ENCODE measurements at places on chromosomes 16 and 17.

DNA sequence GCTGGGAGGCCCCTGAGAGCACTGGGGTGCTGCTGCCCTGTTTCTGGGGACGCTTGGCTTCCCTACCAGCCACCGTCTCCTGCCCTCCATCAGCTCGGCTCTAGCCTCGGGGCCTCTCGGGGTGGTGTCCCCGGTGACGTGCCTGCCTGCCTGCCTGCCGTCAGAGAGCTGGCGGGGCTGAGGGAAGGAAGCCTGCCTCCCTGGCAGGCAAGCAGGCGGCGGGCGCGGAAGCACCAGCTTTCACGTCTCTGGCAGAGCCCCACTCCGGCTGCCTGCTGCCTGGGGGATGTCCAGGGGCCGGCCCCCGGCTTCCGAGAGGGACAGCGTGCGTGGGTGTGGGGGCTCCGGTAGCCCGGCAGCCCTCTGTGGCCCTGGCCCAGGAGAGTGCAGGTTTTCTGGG, 9.3 kb downstream of the CENPX start:
- DNase-seq: no peak

- no peak for DNase-seq
Observed at GRCh38 chr16:56749672-56750491, 20.0 kb downstream of the NUP93 start.

GRCh38 chr17:74186498-74186897, 17.0 kb upstream of the RPL38 start:
- no peak for DNase-seq

DNA sequence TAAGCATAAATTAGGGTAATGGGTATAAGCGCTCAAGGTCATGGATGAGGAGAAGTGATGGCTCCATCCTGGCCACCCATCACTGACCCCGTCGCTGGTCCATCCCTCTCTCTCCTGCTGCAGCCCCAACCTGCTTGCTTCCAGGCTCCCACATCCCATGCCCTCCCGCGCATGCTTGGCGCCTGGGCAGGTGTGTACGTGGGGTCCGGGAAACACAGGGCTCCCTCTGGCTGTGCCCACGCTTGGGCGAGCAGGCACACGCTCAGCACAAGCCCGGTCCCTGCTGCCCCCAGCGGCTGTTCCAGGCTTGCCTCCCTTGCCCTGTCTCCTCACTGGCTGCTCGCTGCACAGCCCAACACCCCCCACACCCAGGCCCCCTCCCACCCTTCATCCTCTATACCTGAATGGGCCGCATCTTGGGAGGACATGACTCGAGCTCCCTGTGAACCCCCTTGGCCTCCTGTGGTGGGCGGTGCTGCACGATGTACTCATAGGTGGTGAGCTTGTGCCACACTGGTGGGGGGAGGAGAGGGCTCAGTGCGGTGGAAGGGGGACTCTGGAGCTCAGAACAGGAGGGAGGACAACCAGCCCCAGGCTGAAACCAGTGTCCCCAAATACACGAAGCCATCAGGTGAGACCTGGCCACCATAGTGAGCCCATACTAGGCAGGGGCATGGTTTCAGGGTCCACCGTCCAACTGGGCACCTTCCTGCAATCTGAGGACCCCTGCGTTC, 4.7 kb upstream of the TPPP3 start:
- DNase-seq: no peak

DNA sequence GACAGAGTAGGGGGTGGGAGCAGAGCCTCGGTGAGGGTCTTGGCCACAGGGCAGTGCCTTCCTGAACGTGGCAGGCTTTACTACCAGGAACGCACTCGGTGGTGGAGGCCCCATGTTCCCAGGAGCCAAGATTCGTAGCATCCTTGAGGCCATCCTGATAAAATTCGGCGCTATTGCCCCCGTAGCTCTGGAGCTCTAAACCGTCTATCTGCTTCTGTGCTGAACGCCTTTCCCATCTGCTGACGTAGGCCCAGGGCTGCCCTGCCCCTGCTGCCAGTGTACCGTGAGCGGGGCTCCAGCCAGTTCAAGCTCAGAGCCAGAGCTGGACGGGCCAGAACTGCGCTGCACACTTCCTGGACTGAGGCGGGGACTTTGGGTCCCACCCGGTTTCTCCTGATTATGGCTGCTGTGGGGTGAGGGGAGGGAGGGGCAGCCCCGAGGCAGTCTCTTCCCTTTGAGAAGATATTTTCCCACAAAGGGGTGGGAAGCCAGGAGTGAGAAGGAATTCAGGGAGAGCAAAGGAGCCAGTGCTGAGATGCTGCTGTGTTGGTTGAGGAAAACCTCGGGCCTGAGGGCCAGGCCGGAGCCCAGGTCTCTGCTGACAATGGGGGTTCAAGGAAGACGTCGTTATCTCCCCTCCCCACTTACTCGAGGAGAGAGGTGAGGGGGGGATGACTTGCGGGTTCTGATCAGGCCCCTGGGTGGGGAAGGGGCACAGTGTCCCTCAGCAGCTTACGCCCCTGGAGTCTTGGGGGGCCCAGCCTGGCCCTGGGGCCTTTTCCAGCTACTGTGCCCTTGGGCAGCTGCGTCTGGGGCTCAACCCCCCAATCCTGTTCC, 29.4 kb downstream of the OR1D5 start:
- DNase-seq: no peak

DNA sequence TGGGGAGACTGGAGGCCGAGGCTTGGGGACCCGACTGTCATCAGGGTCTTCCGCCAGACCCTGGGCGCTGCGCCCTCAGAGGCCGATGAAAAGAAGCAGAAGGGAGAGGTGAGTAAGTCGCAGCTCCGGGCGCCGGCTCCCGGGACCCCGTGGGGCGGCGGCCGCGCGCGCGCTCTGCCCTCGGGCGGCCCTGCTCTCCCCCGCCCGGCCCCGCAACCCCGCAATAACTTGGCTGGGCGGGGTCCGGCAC, 392 bp upstream of the ABHD15 start:
- DNase-seq: no peak

DNA sequence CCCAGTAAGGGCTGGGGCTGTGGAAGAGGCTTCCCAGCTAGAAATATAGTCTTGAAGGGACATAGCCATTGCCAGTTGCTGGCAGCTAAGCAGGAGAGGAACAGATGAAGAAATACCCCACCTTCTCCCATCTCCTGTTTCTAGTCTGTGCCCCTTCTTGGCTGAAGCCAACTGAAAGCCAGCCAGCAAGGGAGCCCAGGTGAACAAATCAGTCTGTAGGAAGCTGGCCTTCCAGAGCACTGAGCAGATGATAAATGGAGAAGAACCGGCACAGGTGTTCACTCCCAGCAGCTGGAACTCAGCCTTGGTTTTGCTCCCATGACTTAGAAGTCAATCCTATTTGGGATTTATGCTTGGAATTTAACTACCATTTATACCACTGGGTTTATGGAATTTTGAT, 69.2 kb upstream of the DHX40 start:
- no peak for DNase-seq

GRCh38 chr17:6755731-6756184, at the start of gene XAF1:
Gene XAF1, plus strand, starts transcription at chr17:6756046. Its CDS starts 33 bp downstream, at chr17:6756079.
- DNase-seq: peak; percentile 34

DNA sequence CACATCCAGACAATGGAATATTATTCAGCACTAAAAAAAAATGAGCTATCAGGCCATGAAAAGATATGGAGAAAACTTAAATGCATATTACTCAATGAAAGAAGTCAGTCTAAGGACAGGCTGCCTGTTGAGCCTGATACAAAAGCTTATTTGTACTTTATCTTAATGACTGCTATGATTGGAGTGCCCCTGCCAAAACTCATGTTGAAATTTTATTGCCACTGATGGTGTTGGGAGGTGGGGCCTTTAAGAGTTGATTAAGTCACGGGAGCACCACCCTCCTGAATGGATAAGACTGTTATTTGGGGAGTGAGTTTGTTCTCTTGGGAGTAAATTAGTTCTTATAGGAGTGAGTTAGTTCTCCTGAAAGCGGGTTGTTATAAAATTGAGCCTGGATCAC, 9.9 kb downstream of the C17orf67 start:
- DNase-seq: no peak

- DNase-seq: no peak
Observed at GRCh38 chr16:832652-833336, 32.3 kb upstream of the GNG13 start.

GRCh38 chr16:50066482-50067289, 916 bp downstream of the HEATR3 start:
- no peak for DNase-seq

- no peak for DNase-seq
Observed at GRCh38 chr16:67661886-67662652, 1.3 kb downstream of the PARD6A start.

DNA sequence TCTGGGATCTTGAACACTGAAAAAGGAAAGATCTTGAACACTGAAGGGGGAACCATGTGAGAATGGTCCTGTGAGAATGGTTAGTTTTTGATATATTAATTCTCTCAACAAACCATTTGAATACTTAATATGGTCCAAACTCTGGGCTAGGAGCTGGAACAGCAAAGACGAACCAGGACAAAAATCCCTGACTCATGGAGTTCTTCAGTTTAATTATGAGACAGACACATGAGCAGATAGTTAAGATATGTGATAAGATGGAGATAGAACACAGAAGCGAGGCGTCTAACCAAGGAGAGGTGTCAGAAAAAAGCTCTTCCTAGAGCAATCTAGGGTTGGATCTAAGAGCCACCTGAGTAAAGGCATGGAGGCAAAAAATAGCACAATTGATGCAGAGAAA, 1.6 kb downstream of the CKLF start:
- DNase-seq: no peak

- peak; percentile 53 for DNase-seq
Observed at GRCh38 chr17:7885367-7886226, 3.0 kb upstream of the CHD3 start.

- no peak for DNase-seq
Observed at GRCh38 chr17:18280766-18281371, 20.4 kb downstream of the MIEF2 start.

DNA sequence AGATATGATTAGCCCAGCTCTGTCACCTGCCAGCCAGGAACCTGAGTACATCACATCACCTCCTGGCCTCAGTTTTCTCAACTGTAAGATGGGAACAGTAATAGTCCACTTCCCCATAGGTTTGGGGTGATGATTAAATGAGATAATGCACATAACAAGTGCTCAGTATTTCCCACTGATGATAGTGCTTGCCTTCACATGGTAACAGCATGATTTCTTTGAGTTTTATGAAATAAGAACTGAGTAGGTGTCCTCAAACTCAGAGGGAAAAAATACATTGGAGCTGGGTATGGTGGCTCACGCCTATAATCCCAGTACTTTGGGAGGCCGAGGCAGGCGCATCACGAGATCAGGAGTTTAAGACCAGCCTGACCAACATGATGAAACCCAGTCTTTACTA, 30.1 kb upstream of the SNN start:
- DNase-seq: no peak

All from activated B cell treated with CpG ODN at 0.5 μM for 24 hours (primary cell).